ENCODE measurements at places on chromosomes 5 and 9.

DNA sequence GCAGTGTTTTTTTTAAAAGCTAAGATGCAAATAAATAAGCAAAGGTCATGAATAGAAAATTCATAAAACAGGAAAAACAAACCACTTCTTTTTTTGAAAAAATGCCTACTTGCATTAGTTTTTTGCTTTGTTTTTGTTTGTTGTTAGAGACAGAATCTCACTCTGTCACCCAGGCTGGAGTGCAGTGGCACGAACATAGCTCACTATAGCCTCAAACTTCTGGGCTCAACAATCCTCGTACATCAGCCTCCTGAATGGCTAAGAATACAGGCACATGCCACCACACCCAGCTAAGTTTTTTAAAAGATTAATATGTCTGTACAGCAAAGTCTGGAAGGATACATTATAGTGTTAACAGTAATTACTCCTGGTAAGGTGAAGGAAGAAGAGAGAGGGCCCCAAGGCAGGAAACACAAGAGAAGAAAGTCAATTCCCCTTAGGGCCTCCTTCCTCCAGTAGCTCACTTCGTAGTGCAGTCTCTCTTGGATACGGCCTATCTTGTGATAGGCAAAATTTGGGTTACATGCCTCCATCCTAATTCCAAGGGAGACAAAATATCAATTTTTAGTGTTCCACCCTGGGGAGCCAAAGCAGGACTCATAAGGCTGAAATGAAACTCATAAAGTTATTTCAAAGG, 15.3 kb downstream of the FAM169A start:
- DNase-seq: peak; percentile 21

DNA sequence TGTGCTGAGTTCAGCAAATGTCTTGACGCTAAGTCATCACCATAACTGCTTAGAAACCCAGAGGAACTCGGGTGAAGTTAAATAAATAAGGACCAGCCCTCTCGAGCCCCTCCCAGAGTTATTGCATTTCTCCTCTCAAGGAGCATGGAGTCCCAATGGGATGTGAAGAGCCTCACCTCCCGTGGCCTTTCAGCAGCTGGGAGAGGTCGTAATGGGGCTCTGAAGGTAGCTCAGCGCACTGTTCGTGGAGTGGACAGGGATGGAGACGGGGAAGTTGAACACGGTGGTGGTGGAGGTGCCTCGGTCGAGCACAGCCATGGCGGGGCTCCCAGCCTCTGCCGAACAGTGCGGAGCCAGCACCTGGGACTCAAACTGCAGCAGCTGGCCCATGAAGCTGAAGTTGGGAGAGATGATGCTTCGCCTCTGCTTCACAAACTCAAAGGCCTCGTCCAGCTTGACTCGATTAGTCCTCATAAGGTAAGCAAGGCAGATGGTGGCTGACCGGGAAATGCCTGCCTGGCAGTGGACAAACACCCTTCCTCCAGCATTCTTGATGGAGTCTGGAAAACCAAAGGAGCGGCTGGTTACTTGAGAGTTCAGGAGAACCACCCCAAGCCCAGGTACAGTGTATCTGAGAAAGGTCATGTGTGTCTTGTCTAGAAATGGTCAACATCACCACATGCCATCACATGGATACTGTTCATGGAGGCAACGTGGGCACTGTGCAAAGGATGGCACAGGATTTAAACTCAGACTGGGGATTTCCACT, 2.2 kb downstream of the DUSP1 start:
- DNase-seq: no peak

DNA sequence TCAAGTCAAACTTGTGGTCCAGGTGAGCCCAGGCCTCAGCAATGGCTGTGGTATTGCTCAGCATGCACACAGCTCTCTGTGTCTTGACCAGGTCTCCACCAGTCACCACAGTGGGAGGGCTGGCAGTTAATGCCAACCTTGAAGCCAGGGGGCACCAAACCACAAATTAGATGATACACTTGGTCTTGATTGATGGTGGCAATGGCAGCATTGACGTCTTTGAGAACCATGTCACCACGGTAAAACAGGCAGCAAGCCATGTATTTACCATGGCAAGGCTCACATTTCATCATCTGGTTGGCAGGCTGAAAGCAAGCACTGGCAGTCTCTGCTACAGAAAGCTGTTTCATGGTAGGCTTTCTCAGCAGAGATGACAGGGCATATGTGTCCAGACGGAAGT, 40.0 kb downstream of the NIM1K start:
- DNase-seq: no peak

DNA sequence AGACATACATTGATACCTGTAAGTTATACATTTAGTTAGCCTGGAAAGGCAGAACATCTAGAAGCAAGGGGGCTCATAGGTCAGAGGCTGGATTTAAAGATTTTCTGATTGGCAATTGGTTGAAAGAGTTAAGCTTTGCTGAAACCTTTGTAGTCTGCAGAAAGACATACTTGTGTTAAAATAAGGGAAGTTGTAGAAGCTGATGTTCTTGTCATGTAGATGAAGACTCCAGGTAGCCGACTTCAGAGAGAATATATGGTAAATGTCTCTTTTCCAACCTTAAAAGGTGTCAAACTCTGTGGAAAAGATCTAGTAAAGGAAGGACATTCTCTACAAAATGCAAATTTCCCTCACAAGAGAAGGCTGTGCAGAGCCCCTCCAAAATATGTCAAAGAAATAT, 62.9 kb upstream of the ADAMTS16 start:
- no peak for DNase-seq

DNA sequence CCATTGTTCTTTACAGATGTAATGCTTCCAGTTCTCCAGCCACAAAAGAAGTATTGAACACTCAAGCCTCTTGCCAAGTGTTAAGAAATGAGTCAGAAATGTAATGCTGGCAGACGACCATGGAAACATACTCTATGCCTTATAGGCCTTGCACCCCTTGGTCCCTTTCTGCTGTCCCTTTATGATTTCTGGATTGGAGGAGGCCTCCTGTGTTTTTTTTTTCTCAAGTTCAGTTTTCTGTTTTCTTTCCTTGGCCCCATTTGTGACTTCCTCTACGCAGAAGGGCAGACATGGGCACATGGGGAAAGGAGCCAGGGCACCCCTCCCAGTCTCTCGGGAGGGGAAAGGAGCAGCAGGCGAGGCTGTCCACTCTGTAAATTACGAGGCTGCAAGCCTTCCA, 53.4 kb downstream of the SNX18 start:
- DNase-seq: no peak

DNA sequence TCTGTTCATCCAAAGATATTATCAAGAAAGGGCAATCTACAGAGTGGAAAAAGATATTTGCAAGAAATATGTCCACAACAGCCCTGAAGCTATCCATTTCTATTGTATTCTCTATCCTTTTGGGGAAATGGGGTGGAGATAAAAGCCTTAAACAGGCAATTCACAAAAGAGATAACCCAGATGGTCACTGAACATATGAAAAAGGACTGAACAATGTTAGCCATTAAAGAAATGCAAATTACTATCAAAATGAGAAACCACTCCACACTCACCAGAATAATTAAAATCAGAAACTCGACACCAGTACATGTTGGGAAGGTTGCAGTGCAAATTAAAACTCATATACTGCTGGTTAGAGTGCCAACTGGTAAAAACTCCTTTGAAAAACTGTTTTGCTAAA, 955.2 kb upstream of the DMAC1 start:
- DNase-seq: no peak

- DNase-seq: no peak
Measured at GRCh38 chr9:124412228-124412575, 3.0 kb downstream of the PSMB7 start.

- no peak for DNase-seq
Measured at GRCh38 chr9:98195671-98196070, 3.2 kb upstream of the CORO2A start.

DNA sequence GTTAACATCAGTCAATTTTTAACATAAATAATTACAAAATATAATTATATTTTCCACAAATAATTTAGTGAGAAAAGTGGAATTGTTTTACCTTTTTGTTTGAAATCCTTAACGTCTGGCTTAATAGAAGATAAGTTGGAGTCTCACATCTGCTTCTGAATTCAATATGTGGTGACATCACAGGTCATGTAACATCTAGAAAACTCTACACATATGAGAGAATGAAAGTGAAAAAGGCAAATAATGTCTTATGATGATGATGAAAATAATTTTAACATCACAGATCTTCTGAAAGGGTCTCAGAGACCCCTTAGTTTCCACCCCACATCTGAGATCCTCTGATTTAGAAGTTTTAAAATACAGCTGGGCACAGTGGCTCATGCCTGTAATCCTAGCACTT, 81.5 kb downstream of the PRKACG start:
- no peak for DNase-seq

DNA sequence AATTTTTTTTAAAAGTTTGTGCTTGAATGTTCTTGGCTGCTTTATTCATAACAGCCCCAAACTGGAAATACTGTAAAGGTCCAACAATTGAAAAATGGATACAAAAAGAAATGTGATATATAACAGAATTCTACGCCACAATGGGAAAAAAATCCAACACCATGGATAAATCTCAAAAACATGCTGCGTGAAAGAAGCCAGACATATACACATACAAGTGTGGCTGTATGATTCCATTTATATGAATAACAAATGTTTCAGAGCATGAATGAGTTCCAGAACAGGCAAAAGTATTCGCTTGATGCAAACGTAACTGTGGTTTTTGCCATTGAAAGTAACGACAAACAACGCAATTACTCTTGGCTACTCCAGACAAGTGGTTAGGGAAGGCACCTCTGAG, 7.2 kb upstream of the SFXN1 start:
- no peak for DNase-seq

- no peak for DNase-seq
Measured at GRCh38 chr9:134491196-134491835, 150.3 kb upstream of the COL5A1 start.
